ENCODE measurements at places on chromosomes 1 and 21. TPM values are rescaled to one million over a fixed set of nuclear protein-coding genes. Genes with fewer than 3 reads are reported as not detected.

GNAT2 gene
- total RNA-seq: 0.16 TPM

DNA sequence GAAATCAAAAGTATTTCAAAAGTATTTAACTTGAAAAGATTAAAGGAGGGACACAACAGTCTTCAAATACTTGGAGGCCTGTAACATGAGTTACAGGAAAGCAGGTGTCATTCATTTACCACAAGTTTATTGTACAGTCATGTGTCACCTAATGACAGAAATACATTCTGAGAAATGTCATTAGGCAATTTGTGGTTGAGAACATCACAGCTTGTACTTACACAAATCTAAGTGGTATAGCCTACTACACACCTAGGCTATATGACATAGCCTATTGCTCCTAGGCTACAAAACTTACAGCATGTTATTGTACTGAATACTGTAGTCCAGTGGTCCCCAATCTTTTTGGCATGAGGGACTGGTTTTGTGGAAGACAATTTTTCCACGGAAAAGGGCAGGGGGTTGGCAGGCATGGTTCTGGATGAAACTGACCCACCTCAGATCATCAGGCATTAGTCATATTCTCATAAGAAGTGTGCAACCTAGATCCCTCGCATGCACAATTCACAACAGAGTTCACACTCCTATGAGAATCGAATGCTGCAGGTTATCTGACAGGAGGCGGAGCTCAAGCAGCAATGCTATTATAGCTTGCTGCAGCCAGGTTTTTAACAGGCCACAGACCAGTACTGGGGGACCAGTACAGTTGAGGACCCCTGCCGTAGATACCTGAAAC, 25.0 kb upstream of the PHTF1 start:
- DNase-seq: no peak

DNA sequence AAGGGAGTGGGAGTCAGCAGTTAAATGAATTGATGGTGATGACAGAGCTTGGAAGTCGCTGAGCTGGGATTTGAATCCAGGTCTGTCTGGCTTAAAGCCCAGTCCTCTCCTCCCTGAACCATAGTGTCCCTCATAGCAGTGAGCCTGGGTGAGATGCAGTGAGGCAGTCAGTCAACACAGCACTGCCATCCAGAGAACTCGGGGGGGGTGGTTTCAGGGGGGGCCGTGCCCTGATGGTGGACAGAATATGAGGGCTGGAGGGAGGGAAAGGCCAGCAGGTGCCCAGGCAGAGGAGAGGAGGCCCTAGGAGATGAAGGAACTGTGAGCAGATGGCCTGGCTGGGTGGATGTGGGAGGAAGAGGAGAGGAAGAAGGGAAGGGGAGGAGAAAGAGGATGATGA, 405.6 kb downstream of the PTPRU start:
- DNase-seq: no peak

GRCh38 chr1:13699936-13700520, at the start of gene PRDM2:
Gene PRDM2, plus strand, starts transcription at chr1:13700188. Its CDS starts 15,418 bp downstream, at chr1:13715606.
- peak; percentile 54 for DNase-seq

PTPRU gene
- 16.8 TPM for total RNA-seq

S100A7A gene
- total RNA-seq: not detected

DNA sequence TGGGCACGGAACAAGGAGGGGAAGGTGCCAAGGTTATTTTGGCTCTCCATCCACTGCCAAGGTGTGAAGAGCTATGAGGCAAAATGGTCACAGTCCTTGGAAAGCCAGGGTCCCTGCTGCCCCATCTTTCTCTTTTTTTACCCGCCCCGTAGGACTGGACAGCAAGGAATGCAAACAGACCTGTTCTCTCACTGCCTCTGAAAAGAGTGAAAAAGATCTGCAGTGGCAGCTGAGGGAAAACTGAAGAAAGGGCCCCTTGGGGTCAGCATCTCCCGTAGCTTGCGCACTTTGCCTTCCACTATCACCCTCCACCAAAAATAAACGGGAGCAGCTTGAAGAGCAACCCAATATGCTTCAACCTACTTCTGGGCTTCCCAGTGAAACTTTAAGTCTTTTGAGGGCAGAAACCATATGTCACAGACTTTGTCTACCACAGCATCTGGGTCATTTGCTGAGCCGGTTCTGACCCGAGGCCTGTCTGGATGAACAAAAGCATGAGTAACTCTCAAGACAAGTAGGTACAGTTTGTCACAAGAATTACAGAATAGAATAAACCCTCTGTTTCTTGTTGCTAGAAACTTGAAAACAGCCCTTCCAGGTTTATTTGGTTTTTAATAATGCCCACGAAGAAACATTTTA, 9.4 kb upstream of the KIF14 start:
- DNase-seq: no peak

COPA gene
- total RNA-seq: 162 TPM

DNA sequence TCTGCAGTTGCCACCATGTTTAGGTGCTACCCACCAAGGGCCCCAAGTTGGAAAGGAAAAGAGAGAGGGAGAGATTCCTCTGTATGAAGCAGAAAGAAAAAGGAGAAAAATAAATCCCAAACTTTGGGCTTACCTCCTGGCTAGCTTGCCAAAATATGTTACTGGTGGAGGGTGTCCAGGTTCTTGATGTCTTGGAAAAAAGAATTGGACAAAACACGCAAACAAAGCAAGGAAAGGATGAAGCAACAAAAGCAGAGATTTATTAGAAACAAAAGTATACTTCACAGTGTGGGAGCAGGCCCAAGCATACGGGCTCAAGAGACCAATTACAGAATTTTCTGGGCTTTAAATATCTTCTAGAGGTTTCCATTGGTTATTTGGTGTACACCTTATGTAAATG, 204.5 kb upstream of the LRRC7 start:
- DNase-seq: no peak

S100A13 gene
- 74.0 TPM for total RNA-seq

GRCh38 chr21:16437586-16437985, 707.8 kb downstream of the USP25 start:
- DNase-seq: no peak

- no peak for DNase-seq
Measured at GRCh38 chr1:228979325-228979699, 244.0 kb downstream of the RHOU start.

NOS1AP gene
- total RNA-seq: not detected

TRIM46 gene
- 1.1 TPM for total RNA-seq

GRCh38 chr1:18004278-18004677, 103.3 kb upstream of the IGSF21 start:
- DNase-seq: no peak

FMO3 gene
- total RNA-seq: 5.1 TPM

GRCh38 chr1:201429736-201430501, 8.4 kb upstream of the TNNI1 start:
- DNase-seq: no peak

DNA sequence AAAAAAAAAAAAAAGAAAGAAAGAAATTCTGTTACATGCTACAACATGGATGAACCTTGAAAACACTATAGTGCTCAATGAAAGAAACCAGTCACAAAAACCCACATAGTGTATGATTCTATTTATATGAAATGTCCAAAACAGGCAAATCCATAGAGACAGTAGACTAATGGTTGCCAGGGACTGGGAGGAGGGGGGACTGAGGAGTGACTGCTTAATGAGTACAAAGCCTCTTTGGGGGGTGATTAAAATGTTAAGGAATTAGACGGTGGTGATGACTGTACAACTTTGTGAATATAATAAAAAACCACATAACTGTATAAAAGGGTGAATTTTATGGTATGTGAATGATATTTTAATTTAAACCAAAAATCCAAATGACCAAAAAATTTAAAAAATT, 116.0 kb upstream of the GUCA2B start:
- DNase-seq: no peak

GRCh38 chr1:175579956-175580750, 163.2 kb downstream of the TNR start:
- DNase-seq: no peak

- no peak for DNase-seq
Measured at GRCh38 chr1:19815801-19816736, 986 bp upstream of the RNF186 start.

- DNase-seq: no peak
Measured at GRCh38 chr1:210302501-210302900, 26.2 kb upstream of the HHAT start.

INSRR gene
- not detected for total RNA-seq

GPR153 gene
- total RNA-seq: not detected

GRCh38 chr1:205632669-205633169, 908 bp upstream of the ELK4 start:
- no peak for DNase-seq

DNA sequence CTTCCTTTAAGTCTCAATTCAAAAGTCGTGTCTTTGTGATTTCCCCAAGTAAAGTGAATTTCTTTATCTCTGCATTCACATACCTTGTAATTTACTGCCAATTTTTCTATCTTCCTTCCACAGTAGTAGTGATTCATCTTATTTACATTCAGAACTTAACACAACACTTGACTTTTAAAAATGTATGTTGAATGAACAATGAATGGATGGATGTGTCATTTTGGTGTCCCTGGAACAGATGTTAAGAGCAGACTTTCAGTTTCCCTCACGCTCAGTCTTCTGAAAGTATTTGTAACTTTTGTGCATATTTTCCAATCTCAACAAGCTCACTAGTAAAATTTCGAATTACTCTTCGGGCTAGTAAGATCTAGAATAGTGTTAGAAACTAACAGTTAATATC, 352.0 kb downstream of the HHIPL2 start:
- DNase-seq: no peak

DNA sequence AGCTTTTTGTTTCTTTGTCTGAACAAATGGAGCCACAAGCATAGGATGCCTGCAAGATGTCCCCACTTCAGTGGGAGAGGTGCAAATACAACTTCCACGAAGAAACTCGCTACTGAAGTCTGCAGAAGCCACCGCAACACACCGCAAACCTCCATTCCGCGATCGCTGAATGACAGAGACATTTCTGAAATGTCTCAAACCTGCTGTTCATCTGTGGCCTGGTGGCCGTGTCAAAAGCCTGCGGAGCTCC, 1.0 kb downstream of the TP53BP2 start:
- DNase-seq: no peak

GRCh38 chr1:83637009-83637408, 361.9 kb downstream of the TTLL7 start:
- DNase-seq: no peak

DNA sequence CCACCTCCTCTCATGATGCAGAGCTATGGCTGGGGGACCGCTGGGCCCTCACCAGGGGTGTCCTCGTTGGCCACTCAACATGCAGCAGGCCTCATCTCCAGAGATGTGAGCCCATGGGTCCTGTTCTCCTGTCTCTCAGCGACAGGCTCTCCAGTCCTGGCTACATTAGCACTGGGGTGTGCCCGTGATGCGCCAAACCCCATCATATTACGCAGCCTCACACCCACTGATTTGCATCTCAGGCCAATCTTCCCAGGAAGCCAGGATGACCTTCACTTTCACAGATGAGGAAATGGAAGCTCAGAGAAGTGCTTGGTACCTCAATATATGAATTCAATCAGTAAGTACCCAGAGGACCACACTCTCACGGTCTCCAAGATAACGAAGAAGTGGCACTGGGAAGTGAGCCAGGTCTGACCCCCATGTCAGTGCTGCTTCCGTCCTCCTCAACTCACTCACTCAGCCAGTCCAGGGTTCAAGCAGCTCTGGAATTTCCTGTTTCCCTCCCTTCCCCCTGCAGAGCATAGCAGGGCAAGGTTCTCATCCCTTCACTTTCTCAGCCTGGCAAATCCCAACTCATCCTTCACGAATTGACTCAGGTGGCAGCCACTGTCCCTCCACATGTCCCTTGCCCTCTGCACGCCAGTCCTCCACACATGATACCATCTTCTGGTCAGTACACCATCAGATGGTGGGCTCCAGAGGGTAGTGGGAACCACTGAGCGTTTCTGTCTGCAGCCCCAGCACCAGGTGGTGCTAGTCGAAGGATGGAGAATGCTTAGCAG, 28.9 kb upstream of the EVA1B start:
- peak; percentile 84 for DNase-seq

- DNase-seq: no peak
Measured at GRCh38 chr1:156860113-156860627, 495 bp upstream of the NTRK1 start.

DNA sequence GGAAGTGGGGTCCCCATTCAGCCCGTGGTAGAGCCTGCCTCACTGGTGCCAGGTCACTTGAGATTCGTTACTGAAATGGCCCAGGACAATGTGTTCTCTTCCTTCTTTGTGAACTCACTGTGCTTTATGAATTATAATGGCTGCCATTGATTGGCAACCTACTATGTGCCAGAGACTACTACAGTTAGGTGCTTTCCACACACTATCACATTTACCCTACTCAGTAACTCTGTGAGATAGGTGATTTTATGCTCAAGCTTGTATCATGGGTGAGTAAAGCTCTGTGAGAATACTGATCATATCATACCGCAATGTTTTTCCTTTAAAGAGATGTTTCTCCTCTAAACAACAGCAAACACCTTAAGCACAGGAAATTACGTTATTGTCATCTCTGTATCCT, 225.9 kb downstream of the SMYD3 start:
- DNase-seq: no peak

- DNase-seq: no peak
Measured at GRCh38 chr1:151369621-151370048, 2.9 kb downstream of the SELENBP1 start.

GRCh38 chr1:2003541-2004131, at the start of gene CFAP74:
Gene CFAP74, minus strand, starts transcription at chr1:2003786. Its CDS starts 12,830 bp downstream, at chr1:1990956.
- no peak for DNase-seq

- DNase-seq: no peak
Measured at GRCh38 chr1:83318366-83318765, 680.6 kb downstream of the TTLL7 start.

KCNJ10 gene
- total RNA-seq: not detected

GDAP2 gene
- total RNA-seq: 16.1 TPM

DNA sequence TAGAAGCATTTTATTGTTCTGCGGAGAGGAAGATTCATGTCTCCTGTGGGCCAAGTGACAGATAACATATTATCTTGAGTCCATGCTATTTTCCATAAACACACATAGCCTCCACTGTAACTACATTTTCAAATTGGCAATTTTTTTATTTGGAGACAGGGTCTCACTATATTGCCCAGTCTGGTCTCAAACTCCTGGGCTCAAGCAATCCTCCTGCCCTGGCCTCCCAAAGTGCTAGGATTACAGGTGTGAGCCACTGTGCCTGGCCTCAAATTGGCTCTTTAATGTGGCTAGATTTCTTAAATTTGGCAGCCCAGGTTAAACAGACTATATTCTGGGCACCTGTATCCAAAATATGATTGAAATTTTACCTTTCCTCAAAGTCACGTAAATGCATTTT, 13.8 kb downstream of the NOS1AP start:
- no peak for DNase-seq

PLK3 gene
- total RNA-seq: 9.6 TPM

MEX3A gene
- total RNA-seq: 0.13 TPM

DNA sequence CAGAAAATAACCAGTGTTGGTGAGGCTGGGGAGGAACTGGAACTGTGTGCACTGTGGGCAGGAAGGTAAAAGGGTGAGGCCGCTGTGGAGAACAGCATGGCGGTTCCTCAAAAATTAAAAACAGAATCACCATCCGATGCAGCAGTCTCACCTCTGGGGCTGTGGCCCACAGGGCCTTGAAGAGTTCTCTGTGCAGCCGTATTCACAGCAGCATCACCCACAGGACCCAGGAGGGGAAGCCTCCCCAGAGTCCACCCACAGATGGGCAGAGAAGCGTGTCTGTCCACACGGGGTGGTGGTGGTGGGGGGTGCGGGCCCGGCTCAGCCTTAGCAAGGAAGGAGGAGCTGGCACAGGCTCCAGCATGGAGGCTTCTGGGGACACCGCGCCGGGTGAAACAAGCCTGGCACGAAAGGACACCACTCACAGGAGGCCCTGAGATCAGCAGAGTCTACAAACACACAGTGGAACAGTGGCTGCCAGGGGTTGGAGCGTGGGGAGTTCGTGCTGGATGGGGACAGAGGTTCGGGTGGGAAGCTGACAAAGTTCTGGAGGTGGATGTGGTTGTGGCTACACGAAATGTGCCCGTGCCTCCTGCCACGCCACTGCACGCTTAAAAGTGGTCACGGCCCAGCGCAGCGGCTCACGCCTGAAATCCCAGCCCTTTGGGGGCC, 11.5 kb downstream of the MORN1 start:
- no peak for DNase-seq

Measured in SJSA1 (cell line).